Left lung (tissue), 14 donors: ENCODE measurements at places on chromosomes 1 and 21. TPM values are rescaled to one million over a fixed set of nuclear protein-coding genes. Genes with fewer than 3 reads are reported as not detected.

The CTSE gene
- total RNA-seq, result 191 TPM

The DEPDC1 gene
- total RNA-seq, result 0.81 TPM

The PLPPR4 gene
- 2.5 TPM for total RNA-seq

- H3K4me1 ChIP-seq, result no peaks in the 10 kb centered on the region
- DNase-seq, result no peak
- H3K27me3 ChIP-seq, result no peaks in the 10 kb centered on the region
- no peak overlapping the region for H3K4me3 ChIP-seq
- no peak overlapping the region for H3K27ac ChIP-seq
Measured at GRCh38 chr1:95679262-95679661, 445.3 kb downstream of the RWDD3 start.

GRCh38 chr1:17233675-17234320 is 15.1 kb upstream of the PADI3 start:
- H3K4me3 ChIP-seq, result no peak overlapping the region
- peak; percentile 73 for DNase-seq
- no peaks in the 10 kb centered on the region for H3K36me3 ChIP-seq
- no peaks in the 10 kb centered on the region for H3K27me3 ChIP-seq
